Head of caudate nucleus (tissue), 42 donors: ENCODE measurements at places on chromosomes 1 and 21.
A peak's percentile ranks its signal among the peaks of the same experiment; 100 is the strongest.

- peak; percentile 45 for DNase-seq
Observed at GRCh38 chr1:58432851-58433668, 113.5 kb downstream of the OMA1 start.

DNA sequence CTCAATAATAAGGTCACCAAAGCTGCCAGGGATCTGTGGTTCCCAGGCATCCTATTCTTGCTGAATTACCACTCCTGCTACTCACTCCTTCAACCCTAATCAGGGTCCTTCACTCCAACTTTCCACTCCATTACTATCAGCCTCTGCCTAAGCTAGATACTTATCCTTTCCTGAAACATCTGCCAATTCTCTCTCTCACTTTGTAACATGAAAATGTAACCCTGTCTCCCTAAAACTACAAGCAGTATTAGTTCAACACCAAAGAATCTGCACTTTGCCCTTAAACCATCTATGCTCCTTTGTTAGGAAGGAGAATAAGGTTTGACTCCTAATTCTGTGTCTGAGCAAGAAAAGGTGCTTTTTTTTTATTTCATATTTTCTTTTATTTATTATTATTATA lies 15.5 kb upstream of the CXADR start:
- no peak for DNase-seq

DNA sequence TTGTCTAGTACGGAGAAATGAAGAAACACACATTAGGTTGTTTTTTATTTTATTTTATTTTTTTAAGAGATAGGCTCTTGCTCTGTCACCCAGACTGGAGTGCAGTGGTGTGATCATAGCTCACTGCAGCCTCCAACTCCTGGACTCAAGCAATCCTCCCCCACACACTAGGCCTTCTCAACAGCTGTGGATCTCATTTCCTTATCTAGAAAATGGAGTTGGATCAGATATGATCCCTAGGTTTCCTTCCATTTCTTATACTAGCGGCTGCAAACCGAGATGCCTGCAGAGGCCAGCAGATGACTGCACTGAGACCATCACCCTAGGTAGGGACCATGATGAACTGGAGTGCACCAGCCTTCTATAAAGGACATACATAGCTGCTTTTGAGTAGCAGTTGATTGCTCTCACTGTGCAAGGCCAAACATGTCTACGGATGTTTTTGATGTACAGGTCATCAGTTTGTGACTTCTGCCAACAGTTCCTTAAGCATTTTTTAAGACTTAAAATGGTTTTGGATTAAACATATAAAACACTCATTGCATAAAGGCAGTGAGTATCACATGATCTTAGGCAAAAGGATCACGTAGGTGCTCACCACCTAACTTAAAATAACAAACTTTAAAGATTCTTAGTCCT lies 11.4 kb upstream of the KLHL12 start:
- DNase-seq, result no peak

DNA sequence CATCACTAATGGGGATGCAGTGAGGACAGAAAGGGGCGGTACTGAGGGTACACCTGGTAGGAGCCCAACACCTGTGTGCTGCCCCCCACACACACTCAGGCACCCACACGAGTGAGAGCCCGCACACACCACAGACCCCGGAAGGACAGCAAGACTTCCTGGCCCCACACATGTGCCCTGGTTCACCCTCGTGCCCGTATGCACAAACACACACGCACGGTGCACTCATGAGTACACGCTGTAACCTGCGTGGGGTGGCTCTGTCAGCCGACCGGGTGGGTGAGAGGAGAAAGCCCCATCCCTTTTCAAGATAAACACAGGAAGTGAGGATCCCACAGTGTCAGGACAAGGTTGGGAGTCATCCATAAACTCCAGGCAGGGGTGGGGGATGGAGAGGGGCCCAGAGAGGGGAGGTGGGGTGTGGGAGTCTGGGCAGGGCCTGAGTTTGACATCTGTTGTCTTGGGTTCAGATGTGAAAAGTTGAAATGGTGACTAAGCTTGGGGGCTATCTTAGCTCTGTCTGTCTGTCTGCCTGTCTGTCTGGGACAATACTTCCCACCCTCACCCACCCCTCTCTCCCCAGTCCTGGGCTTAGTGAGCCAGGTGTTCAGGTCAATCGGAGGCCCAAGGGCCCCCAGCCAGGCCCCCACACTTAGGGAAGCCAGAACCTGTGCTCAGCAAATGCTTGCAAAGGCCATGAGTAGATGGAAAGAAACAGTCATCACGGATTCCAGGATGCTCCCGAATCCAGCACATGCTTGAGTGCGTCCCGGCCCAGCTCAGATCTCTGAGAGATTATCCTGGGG lies 119.8 kb upstream of the ZBTB40 start:
- DNase-seq, result no peak

DNA sequence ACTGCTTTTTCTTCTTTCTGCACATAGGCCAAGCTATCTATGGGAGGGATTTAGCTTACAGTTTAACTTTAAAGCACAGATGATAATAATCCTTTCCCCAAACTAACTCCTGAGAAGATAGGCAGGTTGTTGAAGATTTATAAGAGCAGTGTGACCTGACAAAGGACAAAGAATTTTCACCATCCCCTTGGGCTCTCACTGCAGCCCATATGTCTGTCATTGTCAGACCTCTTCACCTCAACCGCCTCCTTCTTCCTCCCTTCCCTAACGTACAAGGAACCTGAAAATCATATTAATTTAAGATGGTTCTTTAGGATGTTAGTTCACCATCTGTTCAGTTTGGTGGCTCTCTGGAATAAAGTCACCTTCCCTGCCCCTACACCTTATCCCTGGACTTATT lies 5.0 kb downstream of the RNU1-2 start:
- DNase-seq, result no peak

DNA sequence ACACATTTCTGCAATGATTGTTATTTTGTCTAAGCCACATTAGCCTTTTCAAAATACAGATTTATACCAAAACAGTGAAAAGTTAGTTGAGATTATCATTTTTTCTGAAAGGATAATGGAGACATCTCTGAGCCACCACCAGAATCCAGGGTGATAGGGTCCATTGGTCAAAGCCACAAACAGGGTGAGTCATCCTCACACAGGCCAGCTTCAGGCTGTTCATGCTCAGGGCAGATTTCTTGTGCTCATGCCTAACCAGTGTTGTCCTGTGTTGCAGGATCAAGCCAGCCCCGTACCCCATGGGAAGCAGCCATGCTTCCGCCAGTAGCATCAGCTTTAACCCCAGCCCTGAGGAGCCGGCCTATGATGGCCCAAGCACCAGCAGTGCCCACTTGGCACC lies 13.4 kb downstream of the ELOA start:
- no peak for DNase-seq
